ENCODE measurements at places on chromosomes 13 and 19.

DNA sequence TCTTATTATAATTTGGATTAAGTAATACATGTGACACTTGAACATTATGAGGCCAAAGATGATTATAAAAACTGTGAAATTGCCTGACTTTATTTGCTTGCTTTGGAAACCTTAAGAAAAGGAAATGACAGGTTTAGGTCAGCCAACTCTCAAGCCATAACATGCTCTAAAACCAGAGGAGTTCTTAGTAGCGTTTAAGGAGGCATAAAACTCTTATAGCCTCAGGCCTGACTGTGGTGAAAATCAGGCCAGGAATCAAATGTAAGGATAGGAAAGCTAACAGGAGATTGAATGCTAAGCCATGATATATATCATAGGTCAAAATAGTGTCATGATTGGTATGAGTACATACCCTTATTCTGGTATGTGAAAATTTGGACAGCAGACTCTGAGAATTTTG, 1142.4 kb upstream of the MIR17HG start:
- no peak for DNase-seq

DNA sequence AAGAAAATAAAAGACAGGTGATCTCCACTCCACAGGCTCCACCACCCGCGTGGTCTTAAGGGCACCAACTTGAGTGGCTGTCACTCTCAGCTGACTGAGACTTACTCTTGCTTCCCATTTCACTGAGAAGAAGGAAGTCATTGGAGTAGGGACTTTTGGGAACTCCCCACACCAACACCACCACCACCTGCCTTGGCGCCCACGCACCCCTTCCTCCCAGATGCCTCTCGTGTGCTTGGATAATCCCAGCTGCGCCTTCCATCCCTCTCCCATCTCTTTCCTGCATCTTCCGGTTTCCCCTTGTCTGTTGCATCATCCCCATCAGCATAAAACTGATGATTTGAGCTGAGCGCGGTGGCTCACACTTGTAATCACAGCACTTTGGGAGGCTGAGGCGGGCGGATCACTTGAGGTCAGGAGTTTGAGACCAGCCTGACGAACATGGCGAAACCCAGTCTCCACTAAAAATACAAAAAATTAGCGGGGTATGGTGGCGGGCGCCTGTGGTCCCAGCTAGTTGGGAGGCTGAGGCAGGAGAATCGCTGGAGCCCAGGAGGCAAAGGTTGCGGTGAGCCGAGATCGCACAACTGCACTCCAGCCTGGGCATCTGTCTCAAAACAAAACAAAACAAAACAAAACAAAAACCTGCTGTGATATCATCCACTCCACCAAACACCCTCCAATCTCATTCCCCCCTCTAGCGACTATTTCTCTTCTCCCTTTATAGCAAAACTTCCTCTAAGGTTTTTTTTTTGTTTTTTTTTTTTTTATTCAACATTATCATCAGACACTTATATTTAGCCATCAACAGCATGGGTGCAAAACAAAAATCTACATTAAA, 25.5 kb downstream of the AP2S1 start:
- no peak for DNase-seq

DNA sequence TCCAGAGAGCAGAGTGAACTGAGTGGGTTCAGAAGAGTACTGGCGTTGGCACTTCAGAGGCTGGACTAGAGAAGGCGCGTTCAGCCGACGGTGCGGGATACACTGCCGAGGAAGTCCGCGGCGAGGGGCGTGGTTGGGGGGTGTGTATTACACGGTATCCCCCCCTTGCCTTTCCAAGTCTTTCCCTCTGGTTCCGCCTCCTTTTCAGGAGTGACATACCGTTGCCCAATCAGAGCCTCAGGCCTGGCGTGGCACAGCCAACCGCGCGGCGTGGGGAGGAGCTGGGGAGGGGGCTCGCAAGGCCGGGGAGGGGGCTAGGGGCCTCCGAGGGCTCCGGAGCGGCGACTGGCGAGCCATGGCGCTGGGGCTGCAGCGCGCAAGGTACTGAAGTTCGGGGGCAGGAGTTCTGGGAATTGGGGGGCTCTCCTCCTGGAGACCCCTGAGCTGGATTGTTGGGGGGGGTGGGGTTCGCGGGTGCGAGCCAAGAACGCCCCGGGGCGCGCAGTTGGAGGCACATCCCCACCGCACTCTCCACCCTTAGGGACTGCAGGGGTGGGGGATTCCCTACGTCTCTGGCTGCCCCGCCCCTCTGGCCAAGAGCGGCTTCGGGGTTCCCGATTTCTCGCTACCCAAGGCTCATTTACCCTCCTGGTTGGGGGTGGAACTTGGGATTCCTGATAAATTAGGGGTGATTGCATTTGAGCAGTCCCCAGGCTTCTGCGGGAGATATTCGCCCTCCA, at the start of gene HIF3A:
TSS of gene HIF3A (plus strand) at position 321 of the 740 bp plus-strand sequence. CDS start at position 356, 35 bp downstream.
- DNase-seq: peak; percentile 93

DNA sequence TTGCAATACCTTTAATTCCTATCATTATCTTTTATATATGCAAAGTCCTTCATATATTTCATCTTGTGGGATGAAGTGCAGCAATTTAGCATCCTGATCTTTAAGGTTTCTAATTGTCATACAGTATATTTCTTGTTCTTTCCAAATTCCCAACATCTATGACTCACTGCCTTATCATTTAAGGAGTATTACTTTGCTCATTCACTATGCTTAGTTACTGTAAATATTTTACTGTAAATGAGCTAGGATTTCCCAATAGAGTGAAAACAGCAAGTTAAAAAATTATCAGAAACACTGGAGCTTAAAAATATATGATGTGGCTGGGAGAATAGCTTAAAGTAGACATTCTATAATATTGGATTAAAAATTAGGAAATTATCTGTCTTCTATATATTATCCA, 69.9 kb downstream of the SLITRK6 start:
- no peak for DNase-seq

DNA sequence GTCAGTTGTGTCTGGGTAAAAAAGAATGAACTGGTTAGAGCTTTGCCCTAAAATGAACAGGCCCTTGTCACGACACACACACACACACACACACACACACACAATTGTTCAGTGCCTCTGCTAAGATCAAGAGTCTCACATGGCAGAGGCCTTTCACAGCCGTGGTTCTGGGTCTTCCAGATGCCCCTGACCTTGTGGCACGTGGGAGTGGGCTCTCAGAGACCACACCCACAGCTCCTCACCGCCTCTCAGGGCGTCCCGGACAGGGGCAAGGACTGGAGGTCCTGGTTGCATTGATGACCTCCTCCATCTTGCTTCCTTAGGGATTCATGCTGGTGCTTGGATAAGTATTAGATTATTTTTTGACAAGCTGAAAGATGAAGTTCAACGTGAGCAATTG, 101.0 kb downstream of the HSPH1 start:
- no peak for DNase-seq

DNA sequence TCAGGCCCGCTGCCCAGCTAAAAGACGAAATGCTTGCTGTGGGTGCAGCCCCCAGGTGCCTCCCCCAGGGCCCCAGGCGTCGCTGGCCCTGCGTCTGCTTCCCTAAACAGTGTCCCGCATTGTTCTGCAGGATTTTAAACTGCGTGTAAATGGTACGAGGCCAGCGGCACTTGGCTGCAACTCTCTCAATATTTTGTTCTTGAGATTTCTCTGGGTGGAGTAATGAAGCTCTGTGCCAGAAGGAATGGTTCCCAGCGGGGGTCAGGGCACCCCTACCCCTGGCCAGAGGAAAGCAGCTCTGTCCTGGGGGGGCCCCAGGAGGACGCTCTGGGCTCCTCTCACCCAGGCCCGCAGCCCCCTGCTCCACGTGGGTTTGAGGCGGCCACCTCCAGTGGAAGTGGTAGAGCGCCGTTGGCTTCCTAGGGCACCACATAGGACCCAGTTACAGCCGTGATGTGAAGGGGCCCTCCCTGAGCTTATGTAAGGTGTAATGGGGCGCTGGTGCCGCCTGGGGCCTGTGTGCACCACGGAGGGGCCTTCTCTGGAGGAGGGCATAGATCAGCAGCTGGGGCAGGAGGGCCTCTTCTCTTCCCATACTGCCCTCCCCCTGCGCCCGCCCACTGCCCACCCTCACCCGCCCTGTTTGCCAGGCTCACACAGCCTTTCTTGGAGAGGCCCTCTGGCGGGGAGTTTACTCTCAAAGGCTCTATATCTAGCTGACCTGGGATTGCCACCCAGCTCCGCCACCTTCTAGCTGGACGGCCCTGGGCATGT, 19.8 kb downstream of the PAK4 start:
- no peak for DNase-seq

DNA sequence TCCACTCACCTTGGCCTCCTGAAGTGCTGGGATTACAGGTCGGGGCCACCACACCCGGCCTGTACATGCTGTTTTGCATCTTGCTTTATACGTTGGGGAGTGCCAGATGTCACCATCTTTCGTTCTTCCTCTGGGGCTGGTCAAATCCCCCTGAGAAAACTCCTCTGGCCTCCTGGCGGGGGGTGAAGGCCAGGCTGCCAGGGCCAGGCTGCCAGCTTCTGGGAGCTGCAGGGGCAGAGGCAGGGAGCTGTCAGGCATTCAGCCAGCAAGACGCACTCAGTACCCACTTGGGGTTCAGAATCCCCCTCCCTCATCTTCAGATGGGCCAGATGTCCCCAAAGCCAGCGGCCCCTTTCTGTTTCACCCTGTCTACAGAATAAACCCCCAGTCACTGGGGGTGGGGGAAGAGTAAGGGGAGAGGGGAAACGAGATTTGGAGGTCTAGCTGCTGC, 16.1 kb downstream of the ZSWIM9 start:
- DNase-seq: no peak

DNA sequence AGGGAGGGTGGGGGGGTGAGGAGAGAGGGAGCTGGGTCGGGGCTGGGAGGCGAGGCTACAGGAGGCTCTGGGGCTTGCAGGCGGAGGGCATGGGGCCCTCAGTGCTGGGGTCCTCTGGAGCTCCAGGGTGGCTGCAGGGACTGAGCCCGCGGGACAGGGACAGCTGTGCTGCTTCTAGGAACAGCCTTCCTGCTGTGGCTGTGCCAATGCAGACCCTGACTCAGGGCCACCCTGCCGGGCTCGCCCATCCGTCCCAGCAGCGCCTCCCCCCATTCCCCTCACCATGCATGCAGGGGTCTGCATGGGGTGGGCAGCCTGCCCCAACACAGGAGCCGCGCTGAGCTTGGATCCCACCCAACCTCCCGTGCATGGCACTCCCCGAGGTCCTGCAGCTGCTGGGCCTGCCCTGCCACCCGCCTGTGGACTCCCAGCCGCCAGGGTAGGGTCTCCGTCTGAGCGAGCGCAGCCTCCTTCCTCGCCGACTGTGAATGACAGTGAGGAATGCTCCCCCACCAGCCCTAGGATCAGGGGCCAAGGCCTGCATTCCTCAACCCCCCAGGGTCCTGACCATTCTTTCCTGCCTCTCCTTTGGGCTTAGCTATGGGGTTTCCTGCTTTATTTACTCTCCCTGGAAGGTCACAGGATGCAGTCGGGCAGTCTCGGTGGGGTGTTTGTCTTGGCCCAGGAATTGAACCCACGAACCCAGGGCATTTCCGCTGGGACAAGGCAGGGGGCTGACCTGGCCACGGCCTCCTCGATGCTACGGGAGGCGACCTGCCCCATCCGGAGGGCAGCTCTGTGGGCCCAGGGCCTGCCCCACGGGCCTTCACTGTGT, 23.4 kb downstream of the CEBPG start:
- peak; percentile 46 for DNase-seq

GRCh38 chr13:69264362-69265334, 843.0 kb upstream of the ATXN8OS start:
- no peak for DNase-seq

GRCh38 chr13:60230593-60230992, 66.9 kb upstream of the DIAPH3 start:
- no peak for DNase-seq
